Activated CD4-positive, alpha-beta T cell treated with anti-CD3 and anti-CD28 coated beads, Interleukin-2, amount 50 U/mL, for 4 hours (primary cell): ENCODE measurements at places on chromosomes 4 and X.

GRCh38 chrX:128504496-128504895 is 452.3 kb upstream of the ACTRT1 start:
- DNase-seq, result no peak

DNA sequence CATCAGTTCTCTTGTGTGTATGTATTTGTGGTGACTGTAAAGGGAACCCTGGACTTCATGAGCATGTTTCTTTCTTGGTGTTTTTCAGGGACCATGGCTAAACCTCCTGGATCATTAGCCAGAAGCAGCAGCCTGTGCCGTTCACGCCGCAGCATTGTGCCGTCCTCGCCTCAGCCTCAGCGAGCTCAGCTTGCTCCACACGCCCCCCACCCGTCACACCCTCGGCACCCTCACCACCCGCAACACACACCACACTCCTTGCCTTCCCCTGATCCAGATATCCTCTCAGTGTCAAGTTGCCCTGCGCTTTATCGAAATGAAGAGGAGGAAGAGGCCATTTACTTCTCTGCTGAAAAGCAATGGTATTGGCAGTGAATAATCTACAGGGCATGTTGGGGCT is 157.0 kb downstream of the STIM2 start:
- DNase-seq, result no peak

DNA sequence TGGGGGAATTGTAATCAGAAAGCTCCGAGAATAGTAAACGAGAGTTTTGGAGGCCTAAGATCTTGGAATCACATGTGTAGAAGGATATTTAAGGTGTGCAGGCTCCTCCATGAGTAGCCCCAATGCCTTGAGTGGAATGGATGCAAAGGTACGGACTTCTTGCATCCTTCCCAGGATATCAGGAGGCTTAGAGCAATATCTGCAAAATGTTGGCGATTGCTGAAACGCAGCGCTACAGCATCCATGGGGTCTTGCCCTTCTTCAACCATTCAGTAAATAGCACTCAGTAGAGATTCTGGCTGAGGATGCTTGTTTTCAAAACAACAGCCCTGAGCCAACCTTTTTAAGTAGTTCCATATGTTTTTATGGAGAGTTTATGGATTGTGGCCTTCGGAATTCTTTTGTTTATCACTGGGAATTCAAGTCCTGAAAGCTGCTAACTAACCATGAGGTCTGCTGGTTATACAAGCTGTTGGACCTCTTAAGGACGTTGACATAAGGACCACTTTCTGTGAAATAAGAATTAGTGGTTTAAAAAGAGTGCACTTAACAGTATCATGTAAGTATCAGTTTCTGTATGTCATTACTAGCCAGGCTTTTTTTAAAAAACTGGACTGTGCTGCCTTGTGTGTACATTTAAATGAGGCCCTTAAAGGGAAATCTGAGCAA is 228.8 kb upstream of the PGRMC2 start:
- DNase-seq, result no peak

DNA sequence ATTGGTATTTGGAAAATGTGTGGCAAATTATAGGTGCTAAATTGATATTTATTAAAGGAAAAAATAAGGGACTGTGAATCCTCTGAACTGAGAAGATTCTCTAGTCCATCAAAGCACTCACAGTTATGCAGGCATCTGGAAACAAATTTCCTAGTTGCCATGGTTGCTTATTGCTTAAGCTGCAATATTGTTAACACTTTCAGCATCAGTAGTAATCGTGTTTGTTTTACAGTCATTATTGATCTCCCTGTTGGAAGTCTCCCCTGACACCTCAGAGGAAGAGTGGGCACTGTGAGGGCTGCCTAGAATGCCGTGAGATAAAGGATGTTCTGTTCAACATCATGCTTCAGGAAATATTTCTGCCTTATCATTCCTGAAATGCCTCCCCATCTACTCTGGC is 2004.3 kb upstream of the ADGRL3 start:
- DNase-seq, result no peak

GRCh38 chr4:42965326-42965725 is 72.8 kb downstream of the GRXCR1 start:
- DNase-seq, result no peak

DNA sequence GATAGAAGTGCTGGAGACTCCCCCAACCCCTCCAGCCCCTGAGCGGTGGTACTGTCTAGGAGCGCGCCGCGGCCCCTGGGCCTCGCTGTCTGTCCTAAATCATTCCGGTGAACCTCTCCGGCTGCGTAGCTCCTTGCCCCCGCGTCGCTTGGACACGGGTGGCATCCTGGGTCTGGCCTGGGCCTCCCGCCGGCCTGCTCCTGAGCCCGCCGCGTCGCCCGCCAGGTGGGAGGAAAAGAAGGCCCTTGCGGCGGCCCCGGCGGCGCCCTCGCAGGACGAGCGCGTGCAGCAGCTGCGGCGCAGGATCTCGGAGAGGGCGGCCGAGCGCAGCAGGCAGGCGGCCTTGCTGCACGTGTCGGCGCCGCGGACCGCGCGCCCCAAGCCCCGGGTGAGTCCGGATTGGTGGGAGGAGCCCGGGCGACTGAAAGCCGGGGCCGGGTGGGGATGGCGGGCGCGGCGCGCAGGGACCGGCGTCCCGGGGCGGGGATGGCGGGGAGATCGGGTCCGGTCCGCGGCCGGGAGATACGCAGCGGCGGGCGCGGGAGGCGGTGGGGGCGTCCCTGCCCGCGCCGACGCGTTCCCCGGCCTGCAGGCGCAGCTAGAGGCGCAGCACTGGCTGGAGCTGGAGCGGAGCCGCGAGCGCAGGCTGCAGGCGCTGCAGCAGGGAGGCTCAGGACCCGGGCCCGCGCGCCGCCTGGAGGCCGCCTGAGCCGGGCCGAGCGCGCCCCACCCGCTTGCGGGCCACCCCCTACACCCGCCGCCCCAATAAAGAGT is 6.5 kb upstream of the RNF4 start:
- peak; percentile 57 for DNase-seq

DNA sequence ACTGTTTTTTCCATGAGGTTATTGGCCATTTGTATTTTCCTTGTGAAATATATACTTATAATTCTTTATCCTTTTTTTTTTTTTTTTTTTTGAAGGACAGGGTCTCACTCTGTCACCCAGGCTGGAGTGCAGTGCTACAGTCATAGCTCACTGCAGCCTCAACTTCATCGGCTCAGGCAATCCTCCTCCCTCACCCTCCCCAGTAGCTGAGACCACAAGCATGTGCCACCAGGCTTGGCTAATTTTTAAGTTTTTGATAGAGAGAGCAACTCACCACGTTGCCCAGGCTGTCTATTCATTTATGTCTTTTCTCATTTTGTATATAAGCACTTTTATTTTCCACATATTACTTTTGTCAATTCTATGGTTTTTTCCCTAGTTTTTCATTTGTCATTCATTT is 16.8 kb downstream of the RBPJ start:
- no peak for DNase-seq

DNA sequence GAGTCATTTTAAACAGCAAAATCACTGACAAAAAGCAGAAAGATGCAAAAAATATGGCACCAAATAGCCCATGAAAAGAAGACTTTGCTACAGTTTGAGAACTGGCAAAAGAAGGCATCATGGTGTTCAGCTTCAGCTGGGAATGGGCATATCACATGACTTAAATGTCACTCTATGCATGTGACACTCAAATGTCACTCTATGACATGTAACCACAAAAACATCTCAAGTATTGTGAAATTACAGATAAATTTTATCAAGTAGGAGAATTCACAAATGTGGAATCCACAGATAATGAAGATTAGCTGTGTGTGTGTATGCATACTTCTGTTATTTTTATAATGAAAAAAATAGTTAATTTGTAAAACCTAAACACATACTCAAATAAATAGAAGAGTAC is 81.9 kb downstream of the ATP10D start:
- no peak for DNase-seq

DNA sequence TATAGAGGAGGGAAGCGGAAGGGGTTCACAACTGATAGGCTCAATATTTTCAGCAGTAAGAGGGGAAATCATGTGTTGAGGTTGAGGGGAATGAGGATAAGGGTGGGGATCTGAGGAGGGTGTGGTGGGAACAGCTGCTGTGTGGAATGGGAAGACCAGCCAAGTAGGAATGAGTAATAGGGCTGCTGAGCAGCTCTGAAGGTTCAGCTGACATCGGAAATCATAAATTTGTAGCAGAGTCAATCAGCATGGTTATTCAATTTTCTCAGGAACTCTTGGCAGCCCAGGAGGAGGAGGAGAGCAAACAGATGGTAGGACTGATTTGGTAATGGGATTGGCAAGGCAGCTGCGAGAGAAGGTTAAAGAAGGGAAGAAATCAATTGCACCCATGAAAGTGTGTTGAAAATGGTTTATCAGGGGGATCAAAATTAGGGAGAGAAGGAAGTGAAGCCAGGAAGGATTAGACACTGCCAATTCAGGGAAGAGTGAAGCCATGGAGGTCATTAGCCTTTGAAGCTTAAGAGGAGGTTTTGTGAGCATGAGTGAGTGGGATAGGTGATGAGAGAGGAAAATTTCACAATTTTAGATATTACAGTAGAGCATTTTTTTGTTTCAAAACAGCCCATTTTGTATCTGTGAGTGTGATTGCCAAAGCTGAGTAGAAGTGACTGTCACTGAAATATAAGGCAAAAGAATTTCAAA is 82.6 kb downstream of the PCDH7 start:
- no peak for DNase-seq

- no peak for DNase-seq
These were observed 170.9 kb downstream of the COL25A1 start for GRCh38 chr4:109131559-109131958.

DNA sequence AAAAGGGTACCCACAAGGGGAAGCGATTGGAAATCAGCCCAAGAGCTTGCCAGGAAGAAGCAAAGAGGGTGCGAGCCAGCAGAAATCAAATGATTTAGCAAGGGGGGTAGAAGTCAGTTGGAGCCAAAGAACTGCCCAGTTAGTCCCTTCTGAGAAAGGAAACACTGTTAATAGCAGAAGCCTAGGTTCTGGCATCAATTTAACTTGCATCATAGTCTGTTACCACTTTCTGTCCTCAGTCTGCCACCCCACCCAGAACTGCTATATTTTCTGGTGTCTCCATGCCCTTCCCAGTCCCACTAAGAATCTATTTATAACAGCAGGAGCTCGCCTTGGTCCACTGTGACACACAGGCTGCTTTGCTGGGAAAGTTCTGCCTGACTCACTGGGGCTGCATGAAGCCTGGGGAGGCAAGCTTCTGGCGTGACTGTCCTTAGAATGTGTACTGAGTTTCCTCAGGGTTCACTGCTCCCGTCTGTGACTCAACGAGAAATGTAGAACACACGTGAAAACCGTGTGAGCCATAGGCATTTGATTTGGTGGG is 157.8 kb upstream of the TTC29 start:
- no peak for DNase-seq

DNA sequence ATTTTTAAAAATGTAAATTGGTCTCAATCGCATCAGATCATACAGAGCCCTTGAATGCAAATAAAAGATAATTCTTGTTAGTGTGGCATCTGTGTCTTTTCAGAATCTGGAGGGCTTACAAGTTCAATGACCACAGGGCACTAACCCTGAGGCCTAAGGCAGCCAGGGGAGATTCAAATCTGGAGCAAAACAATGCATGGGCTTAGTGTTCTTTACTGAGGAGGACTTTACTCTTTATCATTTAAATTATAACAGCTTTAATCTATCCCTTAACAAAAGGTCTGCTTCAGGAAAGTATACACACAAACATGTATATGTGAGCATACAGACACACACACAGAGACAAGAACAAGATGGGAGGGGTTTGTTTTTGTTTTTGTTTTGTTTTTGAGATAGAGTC is 51.0 kb upstream of the NSUN7 start:
- DNase-seq, result no peak

GRCh38 chr4:25493466-25493865 is 116.4 kb downstream of the ANAPC4 start:
- no peak for DNase-seq

DNA sequence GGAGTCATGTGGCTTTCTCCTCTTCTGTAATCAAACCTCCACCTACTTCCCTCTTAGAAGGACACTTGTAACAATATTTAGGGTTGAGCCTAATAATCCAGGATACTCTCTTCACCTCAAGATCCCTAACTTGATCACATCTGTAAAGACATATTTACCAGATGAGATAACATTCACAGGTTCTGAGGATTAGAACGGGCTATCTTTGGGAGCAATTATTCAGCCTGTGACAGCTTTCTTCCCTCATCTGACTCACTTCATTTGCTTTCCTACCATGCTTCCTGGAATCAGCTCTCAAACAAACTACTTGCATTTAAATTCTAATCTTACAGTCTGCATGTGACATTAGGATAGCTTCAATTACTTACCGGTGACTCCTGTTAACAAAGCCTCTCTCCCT is 133.5 kb upstream of the NDST3 start:
- no peak for DNase-seq

DNA sequence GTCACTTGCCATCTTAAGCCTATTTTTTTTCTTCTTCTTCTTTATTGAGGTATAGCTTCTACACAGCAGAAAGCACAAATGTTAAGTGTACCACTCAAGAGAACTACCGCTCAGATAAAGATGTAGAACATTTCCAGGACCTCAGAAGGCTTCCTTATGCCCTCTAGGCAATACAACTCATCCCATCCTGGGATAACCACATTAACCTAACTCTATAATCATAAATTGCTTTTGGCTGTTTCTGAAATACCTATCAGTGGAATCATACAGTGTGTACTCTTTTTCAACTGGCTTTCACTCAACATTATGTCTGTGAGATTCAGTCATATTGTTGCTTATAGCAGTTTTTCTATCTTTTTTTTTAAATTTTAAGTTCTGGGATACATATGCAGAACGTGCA is 51.7 kb downstream of the ARFIP1 start:
- DNase-seq, result no peak

DNA sequence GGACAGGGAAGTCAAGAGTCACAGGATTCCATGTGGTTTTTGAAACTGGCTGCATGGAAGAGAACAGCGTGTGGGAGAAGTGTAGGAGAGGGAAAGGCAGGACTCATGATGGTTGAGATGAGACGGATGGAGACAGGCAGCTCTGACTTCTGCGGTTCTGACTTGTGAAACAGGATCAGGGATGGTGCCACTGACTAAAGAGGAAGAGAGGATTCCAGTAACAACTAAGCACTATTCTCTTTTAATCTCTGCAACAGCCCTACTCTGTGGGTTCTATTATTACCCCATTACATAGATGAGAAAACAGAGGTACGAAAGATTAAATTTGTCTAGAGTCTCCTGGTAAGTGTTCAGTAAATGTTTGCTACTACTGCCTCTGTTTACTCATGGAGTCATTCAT is 156.3 kb downstream of the CBR4 start:
- DNase-seq, result no peak

GRCh38 chrX:30504309-30504708 is 73.3 kb downstream of the TASL start:
- no peak for DNase-seq

- peak; percentile 13 for DNase-seq
These were observed 24.1 kb upstream of the PBDC1 start for GRCh38 chrX:76148753-76149152.

DNA sequence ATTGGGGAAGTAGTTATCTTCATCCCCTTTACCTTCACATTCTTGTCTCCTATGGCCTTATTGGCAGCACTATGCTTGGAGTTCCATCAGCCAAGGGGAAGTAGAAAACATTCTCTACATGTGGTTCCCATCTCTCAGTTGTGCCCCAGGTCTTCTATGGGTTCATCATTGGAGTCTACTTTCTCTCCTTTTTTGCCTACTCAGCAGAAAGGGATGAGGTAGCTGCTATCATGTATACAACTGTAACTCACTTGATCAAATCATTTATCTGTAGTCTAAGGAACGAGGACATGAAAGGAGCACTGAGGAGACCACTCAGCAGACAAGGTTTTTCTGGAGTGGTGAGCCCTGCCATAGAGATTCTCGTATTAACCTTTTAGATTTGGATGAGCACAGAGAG is 119.0 kb upstream of the OR13H1 start:
- no peak for DNase-seq
